ENCODE measurements at places on chromosomes 16 and 17.
A peak's percentile ranks its signal among the peaks of the same experiment; 100 is the strongest.

GRCh38 chr17:83107656-83108048, 28.2 kb downstream of the METRNL start:
- DNase-seq = no peak

DNA sequence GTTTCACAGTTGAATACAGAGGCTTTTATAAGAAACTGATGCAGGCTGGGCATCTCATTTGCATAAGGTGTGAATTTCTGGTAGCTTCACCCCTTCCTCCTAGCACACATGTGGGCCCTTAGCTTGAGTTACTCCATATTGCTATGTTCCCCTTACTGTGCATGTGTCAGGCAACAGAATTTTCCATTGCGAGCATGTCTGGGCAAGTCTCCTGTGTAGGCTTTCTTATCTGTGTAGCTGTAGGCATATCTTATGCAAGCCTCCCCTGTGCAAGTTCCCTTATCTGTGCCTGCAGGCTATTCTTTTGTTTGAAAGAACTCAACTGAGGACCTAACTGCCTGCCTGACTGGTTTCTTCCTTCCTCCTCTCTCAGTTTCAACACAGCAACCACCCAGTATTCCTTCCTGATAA, 597.4 kb upstream of the CDH5 start:
- DNase-seq = no peak

DNA sequence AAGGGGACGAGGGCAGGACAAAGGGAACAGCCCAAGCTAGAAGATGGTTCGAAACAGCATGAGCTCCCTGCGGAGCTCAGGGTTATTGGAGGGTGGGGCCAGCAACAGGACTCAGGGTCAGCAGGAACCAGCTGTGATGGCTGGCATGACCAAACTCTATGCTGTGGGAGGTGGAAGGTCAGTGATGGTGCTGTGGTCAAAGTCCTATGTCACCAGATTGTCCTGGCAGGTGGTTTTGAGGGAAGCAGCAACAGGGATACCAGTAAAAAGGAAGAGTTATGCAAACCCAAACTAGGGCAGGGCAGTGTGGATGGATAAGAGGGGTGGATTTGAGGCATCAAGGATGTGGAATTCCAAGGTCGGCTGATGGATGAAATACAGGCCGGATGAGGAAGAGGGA, 32.4 kb downstream of the CACNG4 start:
- no peak for DNase-seq

DNA sequence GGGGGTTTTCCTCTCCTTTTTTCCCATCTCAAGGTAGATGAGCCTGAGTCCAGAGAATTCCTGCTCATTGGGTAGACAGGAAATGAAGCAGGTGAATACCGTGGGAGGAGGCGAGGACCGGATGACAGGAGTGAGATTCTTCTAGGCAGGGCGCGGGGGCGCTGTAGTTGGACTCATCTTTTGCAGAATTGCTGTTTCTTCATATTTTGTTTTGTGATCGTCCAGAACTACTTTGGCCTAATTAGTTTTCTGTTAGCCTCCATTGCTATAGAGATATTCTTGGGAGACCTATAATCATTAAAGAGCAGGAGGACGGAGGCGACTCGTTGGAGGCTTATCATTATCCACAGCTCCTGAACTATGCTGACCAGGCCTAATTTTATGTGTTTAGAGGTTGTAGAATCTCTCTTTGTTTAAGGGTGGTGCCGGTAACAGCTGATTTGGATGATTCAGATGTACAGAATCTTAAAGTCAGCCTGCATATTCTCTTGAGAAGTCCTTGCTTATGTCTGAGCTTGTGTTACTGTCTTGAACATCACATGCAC, 650 bp downstream of the ATP6V0A1 start:
- DNase-seq = peak; percentile 7

- DNase-seq = no peak
These were observed 15.7 kb downstream of the ZDHHC7 start for GRCh38 chr16:84995663-84996062.

DNA sequence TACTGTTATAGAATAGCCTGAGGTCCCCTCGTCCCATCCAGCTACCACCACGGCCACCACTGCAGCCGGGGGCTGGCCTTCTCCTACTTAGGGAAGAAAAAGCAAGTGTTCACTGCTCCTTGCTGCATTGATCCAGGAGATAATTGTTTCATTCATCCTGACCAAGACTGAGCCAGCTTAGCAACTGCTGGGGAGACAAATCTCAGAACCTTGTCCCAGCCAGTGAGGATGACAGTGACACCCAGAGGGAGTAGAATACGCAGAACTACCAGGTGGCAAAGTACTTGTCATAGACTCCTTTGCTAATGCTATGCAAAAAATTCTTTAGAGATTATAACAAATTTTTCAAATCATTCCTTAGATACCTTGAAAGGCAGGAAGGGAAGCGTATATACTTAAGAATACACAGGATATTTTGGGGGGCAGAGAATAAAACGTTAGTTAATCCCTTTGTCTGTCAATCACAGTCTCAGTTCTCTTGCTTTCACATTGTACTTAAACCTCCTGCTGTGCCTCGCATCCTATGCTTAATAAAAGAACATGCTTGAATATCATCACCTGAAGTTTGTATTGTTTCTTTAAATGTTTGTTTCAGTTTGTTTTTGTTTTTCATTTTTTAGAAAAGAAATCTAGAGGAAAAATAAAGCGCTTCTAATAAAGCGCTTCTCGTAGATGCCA, 388.3 kb downstream of the MAF start:
- DNase-seq = no peak

- DNase-seq = no peak
These were observed 659.4 kb upstream of the EEF2KMT start for GRCh38 chr16:5756969-5757368.

DNA sequence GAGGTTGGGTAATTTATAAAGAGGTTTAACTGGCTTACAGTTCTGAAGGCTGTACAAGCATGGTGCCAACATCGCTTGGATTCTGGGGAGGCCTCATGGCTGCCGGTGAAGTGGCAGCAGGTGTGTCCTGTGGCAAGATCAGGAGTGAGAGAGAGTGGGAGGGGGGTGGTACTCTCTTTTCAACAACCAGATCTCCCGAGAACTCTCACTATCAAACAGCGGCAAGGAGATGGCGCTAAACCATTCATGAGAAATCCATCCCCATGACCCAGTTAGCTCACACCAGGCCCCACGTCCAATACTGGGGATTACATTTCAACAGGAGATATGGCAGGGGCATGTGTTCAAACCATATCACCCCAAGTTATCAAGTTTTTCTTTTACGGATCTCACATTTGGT, 44.0 kb upstream of the CBX4 start:
- DNase-seq = no peak

DNA sequence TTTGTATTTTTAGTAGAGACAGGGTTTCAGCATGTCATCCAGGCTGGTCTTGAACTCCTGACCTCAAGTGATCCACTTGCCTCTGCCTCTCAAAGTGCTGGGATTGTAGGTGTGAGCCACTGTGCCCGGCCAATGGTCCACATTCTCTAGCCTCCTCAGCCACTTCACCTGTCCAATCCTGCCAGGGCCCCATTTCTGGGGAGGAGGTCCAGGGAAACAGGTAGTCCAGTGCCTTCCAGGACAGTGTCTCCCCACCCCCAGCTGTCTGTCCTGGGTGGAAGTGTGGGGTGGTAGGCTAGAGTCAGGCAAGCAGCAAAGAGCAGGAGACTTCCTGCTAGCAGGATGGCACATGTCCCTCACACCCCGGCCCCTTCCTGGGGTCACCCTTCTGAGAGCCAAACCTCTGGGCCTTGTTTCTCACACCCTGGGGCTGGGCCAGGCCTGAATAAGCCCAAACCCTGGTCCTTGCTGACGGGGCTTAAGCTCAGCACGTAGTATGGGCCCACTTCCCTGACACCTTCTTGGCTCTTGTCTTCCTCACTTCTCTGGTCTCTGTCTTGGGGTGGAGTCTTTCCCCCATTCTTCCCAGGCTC, 5.0 kb downstream of the FHOD1 start:
- DNase-seq = no peak

DNA sequence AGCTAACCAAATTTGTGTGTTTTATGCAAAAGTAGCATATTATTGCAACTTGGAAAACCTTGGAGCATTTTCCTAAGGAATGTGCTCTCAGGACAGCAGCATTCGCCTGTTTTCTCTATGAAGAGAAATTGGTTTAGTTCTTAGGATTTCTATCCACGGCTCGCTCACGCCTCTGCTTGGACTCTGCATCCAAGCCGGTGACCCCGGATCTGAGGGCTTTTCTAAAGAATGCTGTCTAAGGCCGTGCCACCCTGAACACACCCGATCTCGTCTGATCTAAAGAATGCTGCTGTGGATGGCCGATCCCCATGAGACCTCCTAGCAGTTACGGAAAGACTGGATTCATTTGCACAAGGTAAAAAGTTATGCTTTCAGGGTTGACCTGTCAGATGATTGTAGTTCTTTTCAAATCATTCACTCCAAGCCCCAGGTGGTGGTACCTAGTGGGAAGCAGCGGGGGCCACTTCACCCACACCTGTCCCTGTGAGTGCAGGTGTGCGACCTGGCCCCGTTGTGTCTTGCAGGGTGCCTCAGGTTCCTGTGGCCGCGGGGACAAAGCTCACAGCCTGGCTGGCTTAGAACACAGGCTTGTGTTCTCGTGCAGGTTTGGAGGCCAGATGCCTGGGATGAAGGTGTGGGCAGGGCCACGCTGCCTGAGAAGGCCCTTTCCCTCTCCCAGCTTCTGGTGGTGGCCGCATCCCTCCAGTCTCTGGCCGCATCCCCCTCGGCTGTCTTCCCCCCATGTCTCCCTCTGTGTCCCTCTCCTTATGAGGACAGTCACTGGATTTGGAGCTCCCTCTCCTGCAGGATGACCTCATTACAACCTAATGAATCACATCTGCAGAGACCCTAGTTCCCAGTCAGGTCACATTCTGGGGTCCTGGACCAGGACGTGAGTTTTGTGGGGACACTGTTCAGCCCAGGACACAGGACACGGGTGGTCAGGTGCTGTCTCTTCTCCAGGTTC, 71.1 kb downstream of the BANP start:
- DNase-seq = no peak

GRCh38 chr17:16933317-16934132, 38.4 kb downstream of the TNFRSF13B start:
- peak; percentile 98 for DNase-seq

- no peak for DNase-seq
These were observed 1.2 kb downstream of the THAP11 start for GRCh38 chr16:67843343-67843765.

- DNase-seq = peak; percentile 57
These were observed 18.4 kb upstream of the UBE2I start for GRCh38 chr16:1290860-1291575.

- DNase-seq = no peak
These were observed 75.5 kb upstream of the CLEC3A start for GRCh38 chr16:77946823-77947222.

DNA sequence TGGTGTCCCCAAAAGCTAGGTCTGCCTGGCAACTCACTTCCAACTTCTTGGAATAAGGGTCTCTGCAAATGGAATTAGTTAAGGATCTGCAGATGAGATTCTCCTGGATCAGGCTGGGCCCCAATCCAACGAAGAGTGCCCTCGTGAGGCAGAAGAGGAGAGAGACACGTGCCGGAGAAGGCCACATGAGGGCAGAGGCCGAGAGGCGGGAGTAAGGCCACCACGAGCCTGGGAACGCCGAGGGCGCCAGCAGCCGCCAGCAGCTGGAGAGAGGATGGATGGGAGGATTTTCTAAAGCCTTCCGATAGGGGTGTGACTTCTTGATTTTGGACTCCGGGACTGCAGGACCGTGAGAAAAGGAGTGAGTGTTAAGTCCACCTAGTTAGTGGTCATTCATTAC, 76.3 kb downstream of the JPH3 start:
- no peak for DNase-seq

- peak; percentile 4 for DNase-seq
These were observed 152.9 kb upstream of the C16orf82 start for GRCh38 chr16:26913851-26914250.

DNA sequence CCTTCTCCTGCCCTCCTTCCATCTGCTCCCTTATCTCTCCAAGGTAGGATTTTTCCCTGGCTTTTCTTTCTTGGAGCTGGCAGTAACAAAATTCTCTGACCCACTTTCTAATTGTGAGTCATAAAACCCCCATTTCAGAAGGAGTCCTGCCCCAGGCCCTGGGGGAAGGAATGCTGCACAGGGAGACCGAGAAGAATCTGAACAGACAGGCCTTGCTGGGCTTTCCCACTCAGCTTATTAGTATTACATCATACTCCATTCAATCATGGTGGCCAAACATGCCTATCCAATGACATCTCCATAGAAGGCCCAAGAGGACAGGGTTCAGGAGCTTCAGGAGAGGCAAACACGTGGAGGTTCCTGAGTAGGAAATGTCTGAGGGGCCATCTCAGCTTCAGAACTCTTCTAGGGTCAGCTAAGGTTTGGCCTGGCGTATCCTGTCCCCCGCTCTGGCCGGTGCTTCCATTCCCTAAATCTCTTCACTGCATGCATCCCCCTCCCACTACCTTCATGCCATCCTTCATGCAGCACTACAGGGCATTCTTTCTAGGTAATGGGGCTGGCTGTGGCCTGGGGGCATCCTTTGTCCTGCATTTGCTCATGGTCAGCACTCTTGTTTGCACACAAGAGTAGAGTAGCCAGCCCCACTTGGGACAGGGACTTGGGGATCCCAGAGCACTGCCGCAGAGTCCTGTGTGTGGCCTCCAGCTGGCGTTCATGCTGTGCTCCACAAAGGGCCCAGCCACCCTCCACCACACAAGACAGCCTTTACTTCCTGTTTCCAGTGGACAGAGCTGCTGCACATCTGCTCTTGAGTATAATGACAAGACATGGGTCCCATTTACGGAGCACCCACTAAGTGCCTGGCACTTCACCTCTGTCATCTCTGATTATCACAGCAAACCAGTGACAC, 8.2 kb downstream of the SLC6A2 start:
- no peak for DNase-seq

GRCh38 chr16:79301051-79301450, 299.5 kb downstream of the MAF start:
- no peak for DNase-seq

GRCh38 chr17:39194985-39195524, 2.4 kb downstream of the CACNB1 start:
- DNase-seq = no peak

DNA sequence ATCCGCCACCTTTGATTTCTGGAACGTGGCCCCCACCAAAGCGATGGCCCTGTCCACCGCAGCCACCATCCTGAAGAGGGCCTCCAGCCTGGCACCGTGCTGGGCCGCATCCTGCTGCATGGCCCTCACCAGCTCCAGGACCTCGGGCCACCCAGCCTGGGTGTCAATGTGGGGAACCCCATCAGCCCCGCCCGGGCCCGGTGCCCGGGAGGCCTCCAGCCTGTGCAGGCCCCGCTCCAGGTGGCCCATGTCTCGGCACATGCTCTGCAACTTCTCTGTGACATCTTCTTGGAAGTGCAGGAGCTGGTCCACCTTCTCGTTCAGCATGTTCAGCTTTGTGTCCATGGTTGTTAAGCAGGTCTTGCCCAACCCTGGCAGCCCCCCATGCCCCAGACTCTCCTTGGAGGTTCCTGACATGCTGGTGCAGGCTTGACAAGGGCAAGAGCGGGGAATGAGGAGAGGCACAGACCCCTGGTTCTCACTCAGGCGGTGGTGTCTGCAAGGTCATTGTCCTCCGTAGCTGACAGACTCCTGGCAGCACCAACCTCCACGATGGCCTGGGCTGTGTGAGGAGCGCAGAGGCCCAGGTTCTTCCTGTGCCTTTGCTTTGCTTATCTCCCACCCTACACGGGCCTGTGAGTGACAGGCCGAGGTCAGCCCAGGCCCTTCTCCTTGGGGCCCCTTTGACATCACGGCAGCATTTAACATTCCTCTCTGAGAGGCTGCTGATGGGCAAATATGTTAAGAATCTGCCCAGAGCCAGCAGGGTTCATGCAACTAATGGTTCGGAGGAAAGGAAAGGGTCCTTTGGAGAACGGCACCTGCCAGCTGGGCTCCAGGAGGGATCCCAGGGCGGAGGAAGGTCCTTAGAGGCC, at the start of gene MYLK3:
Gene MYLK3 (minus strand): TSS at position 568 of the 875 bp plus-strand sequence. CDS start 151 bp downstream, at position 417.
- no peak for DNase-seq
